ENCODE measurements at places on chromosomes 1 and 21. TPM values are rescaled to one million over a fixed set of nuclear protein-coding genes. Genes with fewer than 3 reads are reported as not detected.
A peak's percentile ranks its signal among the peaks of the same experiment; 100 is the strongest.

Gene PLA2G4A
- total RNA-seq, result 6.5 TPM

Gene HPDL
- total RNA-seq, result 22.9 TPM

Gene ROR1
- total RNA-seq, result under 0.01 TPM

Gene BECN2
- not detected for total RNA-seq

GRCh38 chr21:45167796-45168222 is 93.4 kb downstream of the ADARB1 start:
- peak; percentile 31 for DNase-seq

DNA sequence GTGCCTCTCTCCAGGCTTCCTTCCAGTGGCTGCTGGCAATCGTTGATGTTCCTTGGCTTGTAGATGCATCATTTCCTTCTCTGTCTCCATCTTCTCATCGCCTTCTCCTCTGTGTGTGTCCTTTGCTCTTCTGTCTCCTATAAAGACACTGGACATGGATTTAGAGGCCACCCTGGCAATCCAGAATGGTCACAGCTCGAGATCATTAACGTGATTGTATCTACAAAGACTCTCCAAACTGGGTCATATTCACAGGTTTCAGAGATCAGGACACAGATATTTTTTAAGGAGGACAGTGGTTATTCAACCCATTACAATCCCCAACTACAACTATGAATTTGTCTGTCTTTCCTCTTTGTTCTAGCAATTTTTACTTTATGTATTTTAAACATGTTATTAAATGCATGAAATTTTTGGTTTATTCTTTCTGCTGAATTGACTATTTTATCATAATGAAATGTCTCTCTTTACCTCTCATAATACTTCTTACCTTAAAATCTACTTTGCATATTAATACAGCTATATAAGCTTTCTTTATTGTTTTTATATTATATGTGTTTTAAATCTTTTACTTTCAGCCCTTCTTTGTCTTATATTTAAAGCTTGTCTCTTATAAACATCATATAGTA is 22.8 kb downstream of the CR1 start:
- DNase-seq, result no peak

DNA sequence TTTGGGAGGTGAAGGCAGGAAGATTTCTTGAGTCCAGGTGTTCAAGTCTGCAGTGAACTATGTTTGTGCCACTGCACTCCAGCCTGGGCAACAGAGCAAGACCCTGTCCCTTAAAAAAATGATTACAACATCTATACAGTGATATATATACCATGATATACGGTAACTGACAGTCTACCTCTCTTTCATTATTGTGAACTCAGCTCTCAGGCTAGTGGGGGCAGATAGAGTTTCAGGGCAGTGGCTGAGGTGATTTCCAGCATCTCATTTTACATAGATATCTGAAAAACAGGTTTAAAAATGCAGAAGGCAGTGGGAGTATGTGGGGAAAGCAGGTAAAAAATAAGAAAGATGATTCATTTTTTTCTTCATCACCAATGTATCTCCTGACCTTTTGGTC is 8.1 kb upstream of the NTNG1 start:
- DNase-seq, result no peak

- DNase-seq, result no peak
These were observed 24.8 kb downstream of the PPP2R5A start for GRCh38 chr1:212309967-212310366.

Data from hematopoietic multipotent progenitor cell (in vitro differentiated cells).